ENCODE measurements at places on chromosomes 6 and 20.
A peak's percentile ranks its signal among the peaks of the same experiment; 100 is the strongest.

- DNase-seq, result no peak
Observed at GRCh38 chr6:56463443-56463842, 179.2 kb downstream of the DST start.

DNA sequence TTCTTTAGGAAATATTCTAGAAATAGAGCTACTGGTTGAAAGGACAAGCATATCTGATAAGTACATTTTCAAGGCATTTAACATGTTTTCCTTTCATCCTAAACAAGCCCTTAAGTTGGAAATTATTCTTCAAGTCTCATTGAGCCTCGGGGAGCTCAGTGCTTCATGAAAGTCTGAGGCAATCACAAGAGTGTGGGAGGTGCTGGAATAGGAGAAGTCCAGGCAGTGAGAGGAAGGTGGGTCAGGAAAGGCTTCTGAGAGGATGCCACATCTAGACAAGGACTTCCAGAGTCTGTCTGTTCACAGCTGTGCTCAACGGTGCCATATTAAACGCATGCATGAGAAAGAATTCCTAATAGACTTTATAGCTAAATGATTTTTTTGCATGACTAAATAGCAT is 69.8 kb downstream of the CD83 start:
- no peak for DNase-seq

- DNase-seq, result no peak
Observed at GRCh38 chr20:59972037-59972801, 14.0 kb downstream of the CDH26 start.

GRCh38 chr20:4300921-4301320 is 285.6 kb upstream of the RNF24 start:
- no peak for DNase-seq

GRCh38 chr20:54067606-54068174 is 2.7 kb downstream of the BCAS1 start:
- DNase-seq, result no peak

- no peak for DNase-seq
Observed at GRCh38 chr6:30591008-30591407, 19.8 kb downstream of the ABCF1 start.

- no peak for DNase-seq
Observed at GRCh38 chr20:50309280-50309763, 118.7 kb downstream of the CEBPB start.

- DNase-seq, result no peak
Observed at GRCh38 chr6:119171088-119171841, 92.8 kb upstream of the FAM184A start.

GRCh38 chr6:129432738-129433137 is 277.2 kb downstream of the ARHGAP18 start:
- no peak for DNase-seq

DNA sequence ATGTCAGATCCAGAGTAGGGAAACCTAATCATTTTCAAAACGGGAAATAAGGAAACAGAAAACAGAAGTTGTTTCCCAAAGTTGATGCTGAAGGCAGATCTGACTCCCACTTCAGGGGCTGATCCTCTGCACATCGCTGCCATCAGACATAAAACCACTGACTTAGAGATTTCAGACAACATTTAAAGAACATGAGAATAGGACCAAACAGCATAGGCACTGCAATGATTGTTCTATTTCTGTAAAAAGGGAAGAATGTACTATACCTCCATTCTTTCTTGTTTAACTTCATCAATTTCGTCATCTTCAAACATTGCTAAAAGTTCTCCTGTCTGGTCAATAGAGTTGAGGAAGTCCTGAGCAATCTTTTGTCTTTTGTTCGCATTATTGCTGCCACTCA is 324.7 kb upstream of the RUNX2 start:
- DNase-seq, result no peak

DNA sequence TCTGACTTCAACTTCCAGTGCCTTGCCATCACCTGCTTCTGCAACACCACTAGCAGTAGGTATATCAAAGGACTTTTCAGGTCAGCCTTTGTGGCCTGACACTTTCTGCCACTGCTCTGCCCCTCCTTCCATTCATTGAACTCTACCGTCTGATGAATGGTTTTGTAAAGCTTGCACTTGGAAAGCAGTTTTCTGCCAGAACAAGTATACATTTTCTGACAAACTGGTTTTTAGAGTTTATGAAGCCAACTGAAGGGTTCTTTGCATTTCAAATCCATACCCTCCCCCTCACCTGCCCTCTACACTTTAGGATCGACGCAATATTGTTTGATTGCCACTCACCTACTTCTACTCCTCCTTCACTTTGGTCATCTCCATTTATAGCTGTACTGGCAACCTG is 603.1 kb downstream of the HACE1 start:
- DNase-seq, result no peak

- DNase-seq, result no peak
Observed at GRCh38 chr6:30964075-30964474, 19.4 kb upstream of the MUC21 start.

GRCh38 chr6:21189759-21190158 is 403.8 kb upstream of the SOX4 start:
- DNase-seq, result no peak

DNA sequence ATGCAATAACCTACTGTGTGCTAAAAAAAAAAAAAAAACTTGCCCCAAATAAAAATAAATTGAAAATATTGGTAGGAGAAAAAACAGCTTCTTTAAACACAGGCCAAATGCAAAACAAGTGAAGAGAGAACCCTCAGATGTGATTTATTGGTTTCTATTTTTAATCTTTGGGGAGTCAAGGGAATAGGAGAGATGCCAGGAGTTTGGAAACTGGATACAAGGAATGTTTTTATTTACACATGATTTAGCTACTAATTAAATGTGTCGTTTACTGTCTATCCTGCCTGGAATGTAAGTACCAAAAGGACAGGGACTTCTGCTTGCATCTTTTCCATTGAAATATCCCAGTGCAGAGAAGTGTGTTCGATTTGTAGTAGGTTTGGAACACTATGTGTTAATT is 810.7 kb downstream of the MAFB start:
- no peak for DNase-seq

DNA sequence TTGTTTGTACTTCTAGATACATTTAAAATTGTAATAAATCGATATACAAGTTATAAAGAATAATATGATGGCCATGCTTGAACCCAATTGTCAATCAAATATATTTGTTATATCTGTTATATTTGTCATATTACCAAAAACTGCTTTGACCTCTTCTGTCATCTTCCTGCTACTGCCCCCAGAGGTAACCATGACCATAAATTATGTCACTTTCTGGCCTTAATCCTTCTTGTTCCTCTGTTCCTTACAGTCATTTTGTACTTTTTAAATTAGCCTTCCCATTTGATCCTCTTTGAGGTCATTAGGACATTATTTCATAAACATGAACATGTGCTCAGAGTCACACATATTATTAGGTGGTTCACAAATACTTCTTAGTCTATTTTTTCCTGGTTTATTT is 124.7 kb downstream of the HFE start:
- no peak for DNase-seq

- no peak for DNase-seq
Observed at GRCh38 chr6:88532241-88532860, 366.2 kb upstream of the CNR1 start.

DNA sequence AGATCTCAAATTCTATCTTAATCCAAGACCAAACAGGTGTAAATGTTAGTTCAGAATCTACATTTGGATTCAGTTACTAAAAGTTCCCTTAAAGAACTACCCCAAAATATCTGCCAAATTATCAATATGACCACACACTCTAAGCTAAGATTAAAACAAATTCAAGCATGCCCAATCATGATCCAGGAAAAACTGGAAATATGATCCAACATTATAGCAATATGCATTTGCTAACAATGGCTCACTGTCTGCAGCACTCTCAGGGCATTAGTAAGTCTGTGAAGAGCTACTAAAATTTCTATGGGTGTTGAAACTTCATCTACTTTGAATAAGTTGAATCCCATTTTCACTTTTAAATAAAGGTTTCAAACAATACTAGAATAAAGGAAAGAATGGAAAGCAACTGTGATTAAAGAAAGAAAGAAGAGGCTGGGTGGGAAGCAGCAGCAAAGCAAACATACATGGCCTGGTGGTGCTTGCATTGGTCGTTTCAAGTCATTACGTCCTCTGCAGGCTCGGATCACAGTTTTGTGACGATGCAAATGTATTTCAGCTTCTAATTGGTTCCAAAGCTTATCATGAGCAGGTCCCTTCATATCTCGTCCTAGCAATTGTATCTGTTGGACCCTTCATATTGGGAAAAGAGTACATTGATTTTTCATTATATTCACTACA is 29.2 kb downstream of the GOPC start:
- DNase-seq, result no peak

- DNase-seq, result no peak
Observed at GRCh38 chr6:14452567-14453527, 335.3 kb downstream of the CD83 start.

DNA sequence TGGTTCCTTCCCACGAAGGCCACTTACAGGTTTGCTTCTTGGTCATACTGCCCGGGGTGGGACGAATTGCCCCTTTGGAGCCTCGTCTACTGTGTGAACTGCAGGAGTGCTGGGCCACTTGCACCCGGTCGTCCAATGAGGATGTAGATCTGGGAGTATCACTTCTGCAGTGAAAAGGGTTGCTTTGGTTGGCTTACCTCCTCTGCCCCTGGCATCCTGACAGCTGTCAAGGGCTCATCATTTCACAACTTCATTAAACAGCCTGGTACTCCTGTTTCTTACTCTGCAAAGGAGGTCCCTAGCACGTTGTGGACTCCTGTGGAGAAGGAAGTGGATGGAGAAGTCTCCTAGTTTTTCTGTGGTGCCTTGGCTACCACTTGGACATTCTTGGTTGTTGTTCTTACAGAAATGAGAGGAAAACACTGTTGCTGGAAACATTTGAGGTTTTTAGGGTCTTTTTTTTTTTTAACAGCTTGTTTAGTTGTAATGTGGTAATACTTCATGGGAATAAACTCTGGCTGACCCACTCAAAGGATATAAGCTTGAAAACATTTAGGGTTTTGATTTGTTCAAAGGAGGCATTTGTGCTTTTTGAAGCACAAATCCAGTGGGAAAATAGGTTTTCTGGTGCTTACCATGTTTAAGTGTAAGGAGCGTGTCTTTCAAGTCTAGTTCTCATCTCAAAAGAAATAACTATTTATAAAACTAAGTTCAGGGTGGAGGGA is 60.7 kb downstream of the AKAP12 start:
- DNase-seq, result no peak

GRCh38 chr6:69758214-69758613 is 38.6 kb downstream of the LMBRD1 start:
- DNase-seq, result no peak

- no peak for DNase-seq
Observed at GRCh38 chr6:124989136-124989983, 27.1 kb downstream of the RNF217 start.

- no peak for DNase-seq
Observed at GRCh38 chr6:100186552-100186951, 192.5 kb upstream of the MCHR2 start.

GRCh38 chr6:78615430-78615904 is 251.9 kb upstream of the IRAK1BP1 start:
- no peak for DNase-seq

- no peak for DNase-seq
Observed at GRCh38 chr6:32092760-32093497, 16.2 kb downstream of the TNXB start.

GRCh38 chr6:40799296-40800140 is 212.4 kb upstream of the LRFN2 start:
- DNase-seq, result no peak

DNA sequence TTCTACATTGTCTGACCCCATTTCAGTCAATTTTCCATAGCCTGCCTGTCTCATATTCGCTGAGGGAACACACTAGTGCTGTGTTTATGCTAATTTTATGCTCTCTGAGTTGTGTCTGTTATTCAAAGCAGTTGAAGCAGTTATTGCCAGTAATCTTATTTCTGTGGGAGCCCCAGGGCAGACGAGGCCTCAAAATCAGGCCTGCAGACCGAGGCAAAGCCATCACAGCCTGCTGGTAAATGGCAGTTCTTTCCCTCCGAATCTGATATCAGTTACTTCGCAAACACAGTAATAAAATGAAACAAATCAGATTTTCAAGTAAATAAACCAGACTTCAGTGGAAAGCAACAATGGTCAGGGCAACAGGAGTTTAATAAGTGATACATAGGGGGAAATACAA is 508.4 kb downstream of the PKHD1 start:
- DNase-seq, result no peak

- DNase-seq, result no peak
Observed at GRCh38 chr20:44176833-44177534, 10.0 kb downstream of the JPH2 start.

DNA sequence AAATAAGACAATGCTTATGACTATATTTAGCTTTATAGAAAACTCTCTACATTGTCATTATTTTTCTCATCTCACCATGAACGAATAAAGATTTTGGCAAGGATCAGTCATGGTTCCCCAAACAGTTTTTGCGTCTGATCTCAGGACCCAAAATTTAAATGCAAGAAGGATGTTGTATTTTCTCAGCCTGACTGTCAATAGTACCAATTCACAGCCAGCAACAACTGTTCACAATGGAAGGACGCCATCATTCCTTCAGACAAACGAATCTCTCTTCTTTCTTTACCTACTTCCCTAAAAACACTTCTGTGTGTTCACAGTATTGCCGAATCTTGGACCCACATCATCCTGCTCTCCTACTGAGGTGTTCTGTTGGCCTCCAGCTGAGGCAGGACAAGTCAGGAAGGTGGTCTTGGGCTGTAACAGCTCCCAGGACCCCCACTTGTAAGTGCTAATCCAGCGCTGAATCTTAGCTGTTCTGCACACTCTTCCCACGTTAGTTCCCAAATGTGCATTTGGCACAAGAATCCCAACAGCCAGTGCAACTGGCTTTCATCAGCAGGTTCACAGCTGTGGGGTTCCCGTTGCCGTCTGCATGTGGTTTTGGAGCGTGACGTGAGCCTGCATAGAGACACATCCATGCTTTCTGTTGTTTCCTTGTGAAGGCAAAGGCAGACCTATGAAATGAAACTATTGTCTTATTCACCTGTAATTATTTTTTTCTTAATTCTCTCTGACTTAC is 600.0 kb downstream of the QKI start:
- DNase-seq, result no peak

- peak; percentile 23 for DNase-seq
Observed at GRCh38 chr20:48826883-48827771, 672 bp downstream of the PREX1 start.

DNA sequence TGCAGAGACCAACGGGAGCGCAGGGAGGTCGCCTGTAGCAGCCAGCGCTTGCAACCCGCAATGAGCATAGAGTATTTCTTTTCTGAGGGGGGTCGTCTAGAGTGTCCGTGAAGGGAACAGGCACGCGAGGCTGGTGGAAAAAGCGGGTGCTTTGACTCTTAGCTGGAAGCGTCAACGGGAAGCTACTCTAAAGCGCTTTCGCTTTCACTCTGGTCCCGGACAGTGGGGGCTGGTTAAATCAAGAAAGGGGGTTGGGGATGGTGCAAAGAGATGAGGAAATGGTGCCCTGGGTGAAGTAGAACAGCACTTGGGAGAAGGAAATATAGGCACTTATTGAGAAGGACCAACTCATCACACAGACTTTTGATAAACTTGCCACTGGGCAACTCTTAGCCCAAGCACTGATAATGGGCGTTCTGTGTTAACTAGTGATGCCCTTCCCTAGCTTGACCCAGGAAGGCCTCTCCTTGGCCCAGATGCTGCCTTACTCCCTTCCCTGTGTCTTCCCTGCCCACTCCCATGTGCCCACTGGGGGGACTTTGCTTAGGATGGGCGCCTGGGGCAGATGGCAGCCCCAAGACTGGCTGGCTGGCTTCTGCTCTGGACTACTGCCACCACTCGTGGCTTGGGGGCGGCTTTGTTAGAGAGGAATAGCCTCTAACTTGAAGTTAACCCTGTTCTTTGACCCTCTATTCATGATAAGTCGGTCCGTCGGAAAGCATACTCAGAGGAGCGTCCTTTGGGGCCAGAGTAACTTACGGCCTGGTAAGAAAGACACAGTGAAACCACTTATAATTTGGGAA is 585 bp downstream of the PSMB9 start:
- no peak for DNase-seq

- DNase-seq, result no peak
Observed at GRCh38 chr6:147135211-147135681, 69.0 kb upstream of the STXBP5 start.
